ENCODE measurements at places on chromosomes 16 and 17. TPM values are rescaled to one million over a fixed set of nuclear protein-coding genes. Genes with fewer than 3 reads are reported as not detected.

- no peaks in the 10 kb centered on the region for H3K36me3 ChIP-seq
- no peak overlapping the region for H3K4me3 ChIP-seq
- no peak for DNase-seq
- H3K27ac ChIP-seq = no peak overlapping the region
- H3K27me3 ChIP-seq = no peaks in the 10 kb centered on the region
These were observed 7.5 kb downstream of the CTU2 start for GRCh38 chr16:88713568-88714419.

The C1QL1 gene
- 12.8 TPM for total RNA-seq

- H3K4me1 ChIP-seq = no peaks in the 10 kb centered on the region
- no peak overlapping the region for H3K4me3 ChIP-seq
- no peak for DNase-seq
- H3K27ac ChIP-seq = no peak overlapping the region
- no peaks in the 10 kb centered on the region for H3K27me3 ChIP-seq
These were observed 24.4 kb upstream of the CREBBP start for GRCh38 chr16:3904875-3905274.

The PROCA1 gene
- 4.4 TPM for total RNA-seq

DNA sequence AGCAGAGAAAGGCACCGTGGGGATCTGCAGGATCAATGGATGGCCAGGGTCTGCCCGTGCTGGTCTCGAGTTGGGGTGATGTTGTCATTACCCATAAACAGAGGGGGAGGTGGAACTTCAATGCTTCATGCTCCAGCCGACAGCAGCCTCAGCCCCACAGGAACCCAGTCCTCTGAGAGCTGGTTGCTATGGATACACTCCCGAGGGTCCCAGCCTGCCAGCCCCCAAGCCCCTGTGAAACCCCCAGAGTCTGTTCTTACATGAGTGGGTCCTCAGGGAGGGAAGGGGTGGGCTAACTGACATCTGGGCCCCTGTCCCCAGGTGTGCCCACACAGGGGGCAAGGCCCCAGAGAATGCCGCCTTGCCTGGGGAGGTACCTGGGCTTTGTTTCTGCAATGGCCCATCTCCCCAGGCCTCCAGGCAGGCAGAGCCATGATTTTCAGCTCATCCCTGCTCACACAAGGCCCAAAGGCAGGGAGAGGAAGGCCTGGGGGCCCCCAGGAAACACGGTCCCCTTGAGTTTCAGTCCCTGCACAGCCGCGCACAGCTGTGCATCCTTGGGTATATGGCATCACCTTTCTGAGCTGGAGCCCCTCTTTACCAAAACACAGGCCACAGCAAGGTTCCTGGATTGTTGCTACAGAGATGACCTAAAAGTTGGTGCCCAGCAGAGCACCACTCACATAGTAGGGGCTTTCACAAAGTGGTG is 223.7 kb downstream of the ZNF423 start:
- peak overlapping the region; percentile 61 for H3K27ac ChIP-seq
- peaks cover 7% of the 10 kb centered on the region for H3K4me1 ChIP-seq
- no peaks in the 10 kb centered on the region for H3K27me3 ChIP-seq
- H3K36me3 ChIP-seq = no peaks in the 10 kb centered on the region

The HLF gene
- 0.60 TPM for total RNA-seq

DNA sequence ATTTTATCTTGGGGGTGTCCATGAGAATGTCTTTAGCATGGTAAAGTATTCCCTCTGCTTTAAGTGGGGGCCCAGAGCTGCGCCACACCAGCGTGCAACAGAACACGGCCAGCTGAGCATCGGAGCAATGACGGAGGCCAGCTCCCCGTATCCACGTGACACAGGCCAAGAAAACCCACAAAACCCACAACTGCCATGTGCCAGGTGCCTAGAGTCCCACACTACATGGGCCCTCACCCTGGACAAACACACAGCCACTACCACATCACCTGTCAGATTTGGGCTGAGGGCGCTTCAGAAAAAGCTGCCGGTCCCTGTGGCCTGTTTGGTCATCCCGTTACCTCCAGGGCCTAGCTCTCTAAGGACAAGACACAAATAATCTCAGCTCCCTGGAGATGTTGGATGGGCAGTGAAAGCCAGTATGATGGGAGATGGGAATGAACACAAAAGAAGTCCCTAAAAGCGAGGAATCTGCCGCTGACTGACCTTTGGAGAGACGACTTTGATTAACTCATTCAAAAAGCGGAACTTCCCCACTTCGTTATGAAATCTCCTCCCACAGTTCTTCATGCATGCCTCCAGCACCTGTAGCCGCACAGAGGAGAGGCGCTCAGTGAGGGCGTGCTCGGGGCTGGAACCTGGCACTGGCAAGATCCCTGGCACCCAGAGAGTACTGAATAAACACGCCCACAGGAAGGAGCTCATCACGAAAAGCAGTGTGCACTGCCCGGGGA is 17.1 kb downstream of the GGA3 start:
- H3K4me1 ChIP-seq = no peaks in the 10 kb centered on the region
- no peak overlapping the region for H3K4me3 ChIP-seq
- H3K27ac ChIP-seq = no peak overlapping the region

DNA sequence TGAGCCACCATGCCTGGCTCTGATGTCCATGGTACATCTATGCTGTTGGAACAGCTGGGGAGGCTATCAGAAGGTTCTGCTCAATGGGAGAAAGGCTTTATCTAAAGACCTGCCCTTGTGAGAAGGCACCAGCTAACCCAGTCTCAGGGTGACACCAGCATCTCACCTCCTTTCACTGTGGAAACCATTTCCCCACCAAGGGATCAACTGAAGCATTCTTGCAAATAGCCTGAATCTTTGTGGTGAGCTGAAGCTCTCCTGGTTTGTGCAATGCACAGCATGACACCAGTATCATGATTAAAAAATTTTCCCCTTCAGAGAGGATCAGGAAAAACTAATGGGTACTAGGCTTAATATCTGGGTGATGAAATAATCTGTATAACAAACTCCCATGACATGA is 5.1 kb downstream of the CCL18 start:
- H3K4me3 ChIP-seq = no peak overlapping the region
- no peaks in the 10 kb centered on the region for H3K4me1 ChIP-seq
- DNase-seq = no peak
- no peak overlapping the region for H3K27ac ChIP-seq

DNA sequence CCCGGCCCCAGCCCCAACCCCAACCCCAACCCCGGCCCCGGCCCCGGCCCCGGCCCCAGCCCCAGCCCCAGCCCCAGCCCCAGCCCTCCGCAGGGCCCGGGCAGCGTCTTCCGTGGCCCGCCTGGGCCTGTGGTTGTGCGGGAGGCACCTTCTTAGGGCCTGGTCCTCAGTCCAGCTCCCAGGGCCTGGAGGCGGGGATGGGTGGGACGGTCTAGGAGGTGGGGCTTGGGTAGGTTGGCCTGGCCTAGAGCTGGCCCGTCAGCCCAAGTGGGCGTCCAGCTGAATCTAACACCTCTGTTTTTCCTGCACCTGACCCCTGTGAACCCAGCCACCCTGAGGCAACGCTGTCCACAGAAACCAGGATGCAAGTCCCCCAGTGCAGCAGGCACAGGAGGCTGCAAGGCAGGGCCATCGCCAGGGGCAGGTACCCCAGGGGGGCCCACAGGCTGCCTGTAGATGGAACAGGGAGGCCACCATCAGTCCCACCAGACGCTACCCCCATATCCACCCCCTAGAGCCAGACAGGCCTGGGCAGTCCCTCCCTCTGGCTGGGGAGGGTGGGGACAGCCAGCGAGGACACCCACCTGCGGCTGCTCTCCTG is 8.8 kb downstream of the MSLN start:
- no peaks in the 10 kb centered on the region for H3K36me3 ChIP-seq
- H3K27me3 ChIP-seq = no peaks in the 10 kb centered on the region
- H3K27ac ChIP-seq = no peak overlapping the region
- DNase-seq = no peak
- no peaks in the 10 kb centered on the region for H3K4me1 ChIP-seq

The SLC52A1 gene
- 0.13 TPM for total RNA-seq

DNA sequence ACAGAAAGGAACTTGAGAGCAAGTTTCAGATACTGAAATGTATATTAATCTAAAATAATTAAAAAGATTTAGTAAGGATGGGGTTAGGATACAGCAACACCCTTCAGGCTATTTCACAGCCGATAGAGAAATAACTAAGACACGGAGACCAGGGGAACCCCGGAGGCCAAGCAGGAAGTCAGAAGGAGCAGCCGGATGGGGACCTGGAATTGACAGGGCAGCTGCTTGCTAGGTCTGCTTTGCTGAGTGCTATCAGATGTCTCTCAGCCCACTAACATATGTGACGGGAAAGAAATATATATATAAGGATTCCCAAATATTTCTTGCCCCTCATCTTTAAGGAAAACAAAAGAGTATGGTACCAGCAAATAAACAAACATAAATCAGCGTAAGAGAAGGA is 154.1 kb upstream of the CDH5 start:
- H3K27ac ChIP-seq = no peak overlapping the region
- H3K27me3 ChIP-seq = no peaks in the 10 kb centered on the region
- H3K36me3 ChIP-seq = no peaks in the 10 kb centered on the region
- H3K4me1 ChIP-seq = no peaks in the 10 kb centered on the region

The PRKCB gene
- 0.70 TPM for total RNA-seq

The HCRT gene
- not detected for total RNA-seq

DNA sequence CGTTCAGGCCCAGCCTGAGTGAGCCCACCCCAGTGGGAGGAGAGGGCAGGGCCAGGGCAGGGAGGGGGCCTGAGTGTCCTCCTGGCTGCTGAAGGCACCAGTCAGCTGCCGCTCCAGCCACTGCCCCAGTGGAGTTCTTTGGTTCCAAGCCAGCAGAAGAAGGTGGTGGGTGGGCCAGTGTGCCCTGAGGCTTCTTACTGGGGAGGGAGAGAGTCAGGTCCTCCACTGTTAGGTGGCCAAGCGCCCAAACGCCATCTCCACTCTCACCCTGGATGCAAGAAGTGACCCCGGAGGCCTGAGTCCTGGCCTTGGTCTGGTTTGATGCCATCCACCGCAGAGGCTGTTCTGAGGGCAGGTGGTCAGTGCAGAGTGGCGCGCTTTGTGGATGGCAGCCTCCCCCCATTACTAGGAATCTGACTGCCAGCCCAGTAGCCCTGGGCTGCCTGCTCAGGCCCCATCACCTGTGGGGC is 2.2 kb downstream of the RNF213 start:
- no peak for DNase-seq
- H3K4me3 ChIP-seq = no peak overlapping the region
- no peaks in the 10 kb centered on the region for H3K27me3 ChIP-seq
- peak overlapping the region; percentile 100 for H3K27ac ChIP-seq
- peaks cover 27% of the 10 kb centered on the region for H3K4me1 ChIP-seq

GRCh38 chr17:48543854-48544348 is 1.0 kb downstream of the HOXB2 start:
- no peak for DNase-seq
- peak overlapping the region; percentile 96 for H3K27ac ChIP-seq
- peak overlapping the region; percentile 52 for H3K4me3 ChIP-seq

DNA sequence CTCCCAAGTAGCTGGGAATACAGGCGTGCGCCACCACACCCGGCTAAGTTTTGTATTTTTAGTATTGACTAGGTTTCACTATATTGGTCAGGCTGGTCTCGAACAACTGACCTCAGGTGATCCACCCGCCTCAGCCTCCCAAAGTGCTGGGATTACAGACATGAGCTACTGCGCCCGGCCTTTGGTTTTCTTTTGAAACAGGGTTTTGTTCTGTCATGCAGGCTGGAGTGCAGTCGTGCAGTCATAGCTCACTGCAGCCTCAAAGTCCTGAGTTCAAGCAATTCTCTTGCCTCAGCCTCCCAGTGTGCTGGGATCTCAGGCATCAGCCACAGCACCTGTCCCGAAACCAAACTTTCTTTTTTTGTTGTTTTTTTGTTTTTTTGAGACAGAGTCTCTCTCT is 25.1 kb downstream of the PRR11 start:
- no peaks in the 10 kb centered on the region for H3K27me3 ChIP-seq
- no peak overlapping the region for H3K4me3 ChIP-seq
- H3K4me1 ChIP-seq = no peaks in the 10 kb centered on the region
- DNase-seq = no peak
- H3K27ac ChIP-seq = no peak overlapping the region

The LDHD gene
- 12.7 TPM for total RNA-seq

DNA sequence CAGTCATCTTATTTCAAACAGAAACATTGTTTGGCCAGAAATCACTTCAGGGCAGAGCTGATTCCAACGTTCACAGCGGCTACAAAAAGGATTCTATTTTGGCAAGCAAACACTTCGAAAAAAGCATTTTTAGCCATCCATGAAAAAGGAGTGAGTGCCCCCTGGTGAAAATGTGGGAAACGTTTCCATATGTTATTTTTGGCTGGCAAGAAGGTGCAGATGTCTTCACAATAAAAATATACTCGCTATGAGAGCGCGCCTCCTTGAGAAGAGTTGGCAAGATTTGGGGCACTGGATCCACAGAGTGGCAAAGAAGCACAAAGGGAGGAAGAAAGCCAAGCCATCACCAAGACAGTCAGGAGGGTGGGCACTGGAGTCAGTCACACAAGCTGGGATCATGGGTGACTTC is 191.1 kb downstream of the CHD9NB start:
- no peaks in the 10 kb centered on the region for H3K36me3 ChIP-seq
- no peak overlapping the region for H3K4me3 ChIP-seq
- peak; percentile 63 for DNase-seq
- no peaks in the 10 kb centered on the region for H3K27me3 ChIP-seq
- H3K4me1 ChIP-seq = no peaks in the 10 kb centered on the region

The PIGQ gene
- total RNA-seq = 26.7 TPM

- no peak for DNase-seq
- H3K4me3 ChIP-seq = no peak overlapping the region
- no peaks in the 10 kb centered on the region for H3K36me3 ChIP-seq
- peaks cover 32% of the 10 kb centered on the region for H3K4me1 ChIP-seq
These were observed 1.9 kb upstream of the CCDC102A start for GRCh38 chr16:57538235-57538721.

The GALR2 gene
- total RNA-seq = 0.60 TPM

The EVPL gene
- total RNA-seq = 2.7 TPM

DNA sequence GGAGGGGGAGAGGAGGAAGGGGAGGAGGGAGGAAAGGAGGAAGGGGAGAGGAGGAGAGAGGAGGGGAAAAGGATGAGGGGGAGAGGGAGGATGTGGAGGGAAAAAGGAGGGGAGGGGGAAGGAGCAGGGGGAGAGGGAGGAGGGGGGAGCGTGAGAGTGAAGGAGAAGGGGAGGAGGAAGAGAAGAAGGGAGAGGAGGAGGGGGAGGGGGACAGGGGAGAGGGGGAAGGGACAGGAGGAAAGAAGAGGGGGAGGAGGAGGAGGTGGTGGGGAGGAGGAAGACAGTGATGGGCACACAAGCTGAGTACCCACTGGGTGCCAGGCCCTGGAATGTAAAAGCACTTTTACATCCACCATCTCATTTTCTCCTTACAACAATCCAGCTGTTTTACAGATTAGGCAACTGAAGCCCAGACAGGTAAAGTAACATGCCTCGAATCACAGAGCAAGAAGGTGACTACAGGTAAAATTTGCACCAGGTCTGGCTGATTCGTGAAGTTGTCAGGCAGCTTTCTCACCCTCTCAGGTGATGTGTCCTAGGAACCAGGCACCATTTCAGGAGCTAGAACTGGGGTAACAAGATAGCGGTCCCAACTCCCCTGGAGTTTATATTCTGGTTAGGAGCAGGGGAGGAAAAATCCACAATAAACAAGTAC is 10.0 kb upstream of the LITAF start:
- H3K27ac ChIP-seq = peak overlapping the region; percentile 93
- H3K27me3 ChIP-seq = no peaks in the 10 kb centered on the region
- H3K36me3 ChIP-seq = no peaks in the 10 kb centered on the region
- H3K4me3 ChIP-seq = no peak overlapping the region
- H3K4me1 ChIP-seq = peaks cover 28% of the 10 kb centered on the region
